ENCODE measurements at places on chromosomes 13 and 19.
A peak's percentile ranks its signal among the peaks of the same experiment; 100 is the strongest.

DNA sequence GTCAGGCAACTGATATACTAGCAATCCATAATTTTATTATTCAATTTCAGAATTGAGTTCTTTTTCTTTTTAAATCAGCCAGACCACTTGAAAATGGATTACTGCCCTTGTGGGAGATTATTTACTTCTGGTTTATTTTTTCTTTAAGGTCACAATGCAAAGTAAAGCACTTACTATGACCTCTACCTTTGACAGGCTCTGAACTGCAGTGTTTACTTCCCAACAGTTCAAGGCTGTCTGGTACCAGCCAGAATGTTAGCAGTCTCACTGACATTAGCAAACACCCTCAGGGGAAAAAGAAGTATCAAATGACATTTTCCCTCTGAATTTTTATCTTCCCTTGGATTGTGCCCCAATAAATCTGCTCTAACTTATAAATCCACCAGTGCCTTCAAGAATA lies 57.5 kb downstream of the RAP2A start:
- no peak for DNase-seq

- DNase-seq = no peak
Measured at GRCh38 chr13:88461272-88462009, 790.3 kb downstream of the SLITRK5 start.

- no peak for DNase-seq
Measured at GRCh38 chr19:13844130-13844631, 32.8 kb upstream of the NANOS3 start.

DNA sequence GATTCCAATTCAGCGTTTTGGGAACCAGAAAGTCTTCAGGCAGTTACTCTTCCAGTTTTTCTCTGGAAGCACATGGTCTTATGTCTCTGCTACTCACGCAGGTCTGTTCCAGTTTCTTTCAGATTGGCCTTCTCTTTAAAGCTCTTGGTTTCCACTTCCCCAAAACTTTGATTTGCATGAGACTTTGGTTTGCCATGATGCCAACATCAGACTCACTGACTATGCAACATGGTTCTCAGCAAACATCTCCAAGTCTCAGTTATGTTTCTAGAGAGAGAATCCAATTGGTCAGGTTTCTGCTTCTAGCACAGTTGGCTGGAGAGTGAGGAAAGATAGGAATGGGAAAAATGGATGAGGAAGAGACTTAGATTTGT lies 3.1 kb downstream of the AKAP11 start:
- DNase-seq = no peak

- DNase-seq = no peak
Measured at GRCh38 chr19:51714848-51715247, 8.9 kb downstream of the HAS1 start.

DNA sequence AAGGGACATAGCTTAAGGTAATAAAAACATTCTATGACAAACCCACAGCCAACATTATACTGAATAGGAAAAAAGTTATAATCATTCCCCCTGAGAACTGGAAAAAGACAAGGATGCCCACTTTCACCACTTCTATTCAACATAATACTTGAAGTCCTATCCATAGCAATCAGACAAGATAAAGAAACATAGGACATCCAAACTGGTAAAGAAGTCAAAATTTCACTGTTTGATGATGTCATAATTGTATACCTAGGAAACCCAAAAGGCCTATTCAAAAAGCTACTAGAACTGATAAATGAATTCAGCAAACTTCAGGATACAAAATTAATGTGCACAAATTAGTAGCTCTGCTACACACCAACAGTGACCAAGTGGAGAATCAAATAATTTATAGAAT lies 1590.0 kb upstream of the PCDH20 start:
- DNase-seq = no peak

GRCh38 chr19:15296353-15296752 lies 36.0 kb downstream of the BRD4 start:
- no peak for DNase-seq

GRCh38 chr19:50204081-50204428 lies 633 bp downstream of the MYH14 start:
- DNase-seq = no peak

DNA sequence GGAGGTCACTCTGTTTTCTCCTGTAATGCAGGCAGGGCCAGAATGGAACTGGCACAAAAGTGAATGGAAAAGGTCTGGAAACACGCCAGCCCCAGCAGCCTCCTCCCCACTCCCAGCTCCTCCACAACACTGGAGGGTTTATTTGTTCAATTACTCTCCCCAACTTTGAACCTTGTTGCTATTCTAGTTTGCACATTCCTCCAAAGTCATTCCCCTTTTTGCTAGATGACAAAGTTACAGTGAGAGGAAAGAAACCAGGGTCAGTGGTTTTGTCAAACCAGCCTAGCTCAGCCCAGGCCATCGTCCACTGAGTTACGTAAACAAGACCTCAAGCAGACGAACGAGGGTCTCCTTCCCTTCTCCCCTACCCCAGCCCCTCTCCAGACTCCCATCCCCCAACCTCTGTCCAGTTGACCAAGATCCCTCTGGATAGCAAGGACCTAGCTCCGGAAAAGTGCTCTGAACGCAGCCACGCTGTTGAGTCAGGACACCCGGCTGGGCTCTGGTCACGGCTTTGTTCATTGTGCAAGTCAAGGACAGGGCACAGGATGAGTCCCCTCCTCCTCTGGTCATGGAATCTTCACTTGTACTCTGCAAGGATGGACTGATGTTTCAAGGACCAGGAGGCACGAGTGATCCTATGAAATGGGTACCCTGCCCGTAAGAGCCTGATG lies 180.0 kb downstream of the USP12 start:
- no peak for DNase-seq

DNA sequence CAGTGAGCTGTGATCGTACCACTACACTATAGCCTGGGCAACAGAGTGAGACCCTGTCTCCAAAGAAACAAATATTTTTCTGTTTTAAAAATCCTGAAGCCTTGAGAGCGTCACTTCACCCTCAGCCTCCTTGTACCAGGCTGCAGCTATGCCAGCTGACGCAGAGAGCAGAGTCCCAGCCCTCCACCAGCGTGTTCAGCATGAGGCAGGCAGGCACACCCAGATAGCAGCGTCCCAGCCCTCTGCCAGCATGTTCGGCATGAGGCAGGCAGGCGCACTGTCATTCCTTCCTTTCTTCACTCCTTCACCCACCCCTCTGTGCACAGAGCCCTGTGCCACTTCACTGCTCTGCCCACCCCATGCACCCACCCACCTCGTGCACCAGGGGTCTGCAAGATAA lies 43.3 kb upstream of the USE1 start:
- DNase-seq = no peak

GRCh38 chr13:74067818-74068217 lies 66.4 kb downstream of the KLF12 start:
- DNase-seq = no peak

- no peak for DNase-seq
Measured at GRCh38 chr13:23460309-23460708, 26.8 kb upstream of the SACS start.

DNA sequence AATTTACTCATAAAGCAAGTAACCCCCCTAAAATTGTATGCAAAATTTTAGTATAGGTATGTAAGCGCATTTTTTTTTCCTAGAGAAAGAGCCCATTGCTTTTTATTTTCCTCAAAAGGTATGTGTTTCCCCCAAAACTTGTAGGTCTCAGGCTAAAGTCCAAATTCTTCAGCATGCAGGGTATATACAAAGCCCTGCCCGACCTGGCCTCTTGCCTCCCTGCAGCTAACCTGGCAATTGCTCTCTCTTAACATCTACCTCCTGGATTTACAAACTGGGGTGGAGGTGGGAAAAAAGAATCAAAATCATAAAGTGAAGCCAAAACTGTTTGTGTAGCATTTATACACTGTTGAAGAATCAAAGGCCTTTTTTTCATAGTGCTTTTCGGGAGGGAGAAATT lies 107.8 kb downstream of the KCNRG start:
- no peak for DNase-seq

- DNase-seq = no peak
Measured at GRCh38 chr13:109361562-109362289, 424.7 kb downstream of the IRS2 start.

- DNase-seq = no peak
Measured at GRCh38 chr13:81582381-81582780, 1241.5 kb upstream of the SPRY2 start.

- DNase-seq = no peak
Measured at GRCh38 chr13:98977568-98978265, at the start of gene DOCK9. DOCK9 (minus strand) TSS chr13:98978064; CDS start chr13:98977909, 155 bp downstream.

- DNase-seq = no peak
Measured at GRCh38 chr13:43785650-43786471, 911 bp downstream of the ENOX1 start.

DNA sequence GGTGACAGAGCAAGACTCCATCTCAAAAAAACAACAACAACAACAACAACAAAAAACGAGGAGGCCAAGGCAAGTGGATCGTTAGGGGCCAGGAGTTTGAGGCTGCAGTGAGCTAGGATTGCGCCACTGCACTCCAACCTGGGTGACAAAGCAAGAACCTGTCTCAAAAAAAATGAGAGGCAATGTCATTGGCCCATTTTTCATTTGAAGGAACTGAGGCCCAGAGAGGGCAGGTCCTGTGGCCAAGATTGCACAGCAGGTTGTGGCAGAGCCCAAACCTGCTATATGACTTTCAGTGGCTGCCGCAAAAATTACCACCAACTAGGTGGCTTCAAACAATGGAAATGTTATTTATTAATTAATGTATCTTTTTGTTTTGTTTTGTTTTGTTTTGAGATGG lies 5.5 kb downstream of the PIK3R2 start:
- no peak for DNase-seq

- no peak for DNase-seq
Measured at GRCh38 chr19:58497634-58498170, 14.1 kb downstream of the SLC27A5 start.

- no peak for DNase-seq
Measured at GRCh38 chr13:106714271-106714982, 146.5 kb upstream of the ARGLU1 start.

GRCh38 chr13:78562237-78562889 lies 41.0 kb downstream of the POU4F1 start:
- DNase-seq = no peak

- no peak for DNase-seq
Measured at GRCh38 chr19:48953141-48953540, 1.5 kb upstream of the BAX start.

GRCh38 chr19:38728752-38729541 lies 15.3 kb downstream of the CAPN12 start:
- no peak for DNase-seq

GRCh38 chr13:102401265-102401664 lies 583 bp downstream of the FGF14 start:
- no peak for DNase-seq

GRCh38 chr13:76622315-76623040 lies 263.7 kb downstream of the KCTD12 start:
- DNase-seq = no peak

GRCh38 chr13:97249796-97250495 lies 27.8 kb downstream of the MBNL2 start:
- DNase-seq = no peak

DNA sequence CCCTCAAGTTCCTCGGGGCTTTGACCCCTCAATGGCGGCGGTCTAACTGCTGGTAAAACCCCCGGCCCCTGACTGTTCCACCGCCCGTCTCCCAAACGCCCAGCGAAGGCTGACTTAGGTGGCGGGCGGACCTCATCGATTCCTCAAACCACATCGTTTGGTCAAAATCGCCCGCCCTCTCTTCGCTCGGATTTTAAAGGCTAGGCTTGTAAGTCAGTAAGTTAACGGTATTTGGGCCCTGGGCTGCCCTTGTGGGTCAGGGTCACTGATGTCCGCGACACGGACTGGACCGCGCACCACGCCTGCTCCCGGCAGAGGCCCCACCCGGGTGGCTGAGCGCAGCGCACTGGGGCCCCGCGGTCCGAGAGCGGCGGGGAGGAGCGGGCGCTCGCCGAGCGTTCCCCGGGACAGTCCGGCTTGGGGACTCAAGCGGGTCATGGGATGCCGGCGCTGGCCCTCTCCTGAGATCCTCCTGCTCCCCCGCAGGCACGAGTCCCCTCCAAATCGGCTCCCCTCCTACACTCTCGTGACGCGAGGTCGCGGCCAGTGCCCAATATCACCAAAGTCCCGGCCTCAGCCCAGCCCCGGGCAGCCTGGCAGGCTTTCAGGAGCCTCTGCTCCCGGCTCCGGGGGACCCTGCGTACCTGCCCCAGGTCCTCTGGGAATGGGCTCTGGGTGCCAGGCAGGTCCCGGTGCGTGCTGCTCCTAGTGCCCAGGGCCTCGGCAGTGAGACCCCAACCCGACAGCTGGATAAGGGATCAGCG lies 1.0 kb downstream of the FLT1 start:
- DNase-seq = no peak

- no peak for DNase-seq
Measured at GRCh38 chr13:81197966-81198365, 857.0 kb upstream of the SPRY2 start.

- DNase-seq = no peak
Measured at GRCh38 chr19:13840305-13841085, 36.4 kb upstream of the NANOS3 start.

DNA sequence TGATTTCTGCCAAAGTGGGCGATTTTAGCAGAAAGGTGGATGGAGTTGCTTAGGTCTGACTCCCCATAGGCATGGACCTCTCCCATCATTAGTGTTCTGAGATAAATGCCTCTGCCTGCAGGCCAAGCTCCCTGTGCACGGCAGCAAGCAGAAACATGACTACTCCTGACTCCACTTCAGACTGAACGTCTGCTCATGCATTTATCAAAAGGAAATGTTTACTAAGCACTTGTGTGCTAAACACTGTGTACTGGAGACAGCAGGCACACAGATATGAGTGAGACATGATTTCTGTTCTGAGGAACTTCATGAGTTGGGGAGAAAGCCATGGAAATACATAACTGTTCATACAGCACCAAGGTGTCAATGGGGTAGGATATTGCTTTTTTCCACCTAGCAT lies 149.6 kb downstream of the MIPEP start:
- no peak for DNase-seq

GRCh38 chr13:74443631-74444030 lies 309.4 kb upstream of the KLF12 start:
- no peak for DNase-seq

- DNase-seq = peak; percentile 69
Measured at GRCh38 chr19:49677901-49678674, 1.0 kb downstream of the PRMT1 start.

- DNase-seq = no peak
Measured at GRCh38 chr19:4379383-4380253, 20.7 kb downstream of the SH3GL1 start.

All from stimulated activated CD8-positive, alpha-beta memory T cell treated with anti-CD3 and anti-CD28 coated beads, Interleukin-4, amount 100 ng/mL, for 1 hour (primary cell).